ENCODE measurements at places on chromosomes 5 and 9. TPM values are rescaled to one million over a fixed set of nuclear protein-coding genes. Genes with fewer than 3 reads are reported as not detected.

DNA sequence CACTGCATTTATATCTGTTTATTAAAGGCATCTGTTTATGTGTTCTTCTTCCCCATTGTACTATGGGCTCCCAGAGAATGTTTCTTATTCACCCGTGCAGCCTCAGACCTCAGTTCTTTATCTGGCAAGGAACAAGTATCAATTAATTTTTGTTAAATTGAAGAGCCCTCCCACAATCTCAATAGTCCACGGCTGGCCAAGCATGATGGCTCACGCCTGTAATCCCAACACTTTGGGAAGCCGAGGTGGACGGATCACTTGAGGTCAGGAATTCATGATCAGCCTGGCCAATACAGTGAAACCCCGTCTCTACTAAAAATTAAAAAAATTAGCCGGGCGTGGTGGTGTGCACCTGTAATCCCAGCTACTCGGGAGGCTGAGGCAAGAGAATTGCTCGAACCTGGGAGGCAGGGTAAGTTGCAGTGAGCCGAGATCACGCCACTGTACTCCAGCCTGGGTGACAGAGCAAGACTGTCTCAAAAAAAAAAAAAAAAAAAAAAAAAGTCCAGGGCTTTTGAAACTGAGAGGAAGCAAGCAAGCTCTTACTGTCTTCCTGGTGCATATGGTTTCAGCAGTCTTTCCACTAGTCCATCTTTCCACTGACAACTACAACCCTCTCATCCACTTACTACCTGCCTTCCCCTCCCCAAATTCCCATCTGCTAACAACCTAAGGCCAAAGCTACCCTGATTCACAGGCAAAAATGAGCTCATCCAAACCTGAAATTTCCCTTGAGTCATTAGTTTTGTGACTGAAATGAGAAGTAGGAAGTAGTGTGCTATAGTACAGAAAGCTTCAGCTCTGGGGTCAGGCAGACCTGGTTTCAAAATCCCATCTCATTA, 2.3 kb upstream of the HK3 start:
- DNase-seq = no peak

DNA sequence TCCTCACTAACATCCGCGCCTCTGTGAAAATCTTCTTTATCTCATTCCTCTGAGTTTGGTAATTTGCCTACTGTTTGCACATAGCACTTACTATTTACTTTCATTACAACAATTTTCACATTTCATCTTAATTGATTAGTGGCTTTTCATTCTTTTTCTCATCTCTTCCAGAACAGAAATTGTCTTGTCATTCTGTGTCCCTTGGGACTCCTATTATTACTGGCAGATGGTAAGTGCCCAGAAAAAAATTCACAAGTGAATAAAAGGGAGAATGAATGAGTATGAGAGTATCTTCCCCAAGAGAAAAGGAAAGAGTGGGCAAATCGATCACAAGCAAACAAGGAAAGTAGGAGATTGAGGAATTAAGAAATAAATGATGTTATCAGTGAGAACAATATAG, 876.1 kb downstream of the TLE4 start:
- DNase-seq = no peak

GRCh38 chr5:125659316-125660023, 763.7 kb upstream of the GRAMD2B start:
- DNase-seq = no peak

GRCh38 chr9:76677481-76678055, 86.7 kb upstream of the PCA3 start:
- DNase-seq = peak; percentile 63

GRCh38 chr5:129459450-129459776, 685 bp upstream of the ADAMTS19 start:
- DNase-seq = no peak

EIF4E1B gene
- not detected for polyA plus RNA-seq

Measured in right cardiac atrium (tissue), 5 donors.